Activated gamma-delta T cell treated with Interleukin-2 at 50 U/mL for 16 hours (primary cell): ENCODE measurements at places on chromosomes 11 and 22.

DNA sequence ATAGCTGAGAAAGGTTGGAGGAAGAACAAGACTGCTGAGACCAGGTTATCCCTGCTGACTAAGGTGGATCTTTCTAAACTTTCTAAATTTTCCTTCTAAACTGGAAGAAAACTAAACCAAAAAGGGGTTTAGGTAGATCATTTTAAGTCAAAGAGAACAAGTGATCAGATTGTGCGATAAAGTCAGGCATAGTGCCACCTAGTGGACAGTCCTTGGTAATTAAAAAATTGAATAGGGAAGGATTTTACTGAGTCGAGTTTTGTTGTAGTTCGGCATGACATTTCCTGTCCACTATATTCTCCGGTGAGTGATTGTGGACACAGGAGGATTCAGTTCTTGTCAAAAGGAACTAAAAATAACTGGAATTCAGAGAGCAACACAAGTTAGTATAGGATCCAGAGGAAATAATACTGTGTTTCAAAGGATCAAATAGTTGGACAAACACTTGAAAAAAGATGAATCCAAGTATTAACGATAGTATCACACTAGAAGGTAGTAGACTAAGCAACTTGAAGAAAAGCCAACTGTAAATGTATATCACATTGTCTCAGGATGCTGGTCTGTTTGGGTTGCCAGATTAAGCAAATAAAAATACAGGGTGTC, 1236.4 kb downstream of the FAM181B start:
- no peak for DNase-seq

DNA sequence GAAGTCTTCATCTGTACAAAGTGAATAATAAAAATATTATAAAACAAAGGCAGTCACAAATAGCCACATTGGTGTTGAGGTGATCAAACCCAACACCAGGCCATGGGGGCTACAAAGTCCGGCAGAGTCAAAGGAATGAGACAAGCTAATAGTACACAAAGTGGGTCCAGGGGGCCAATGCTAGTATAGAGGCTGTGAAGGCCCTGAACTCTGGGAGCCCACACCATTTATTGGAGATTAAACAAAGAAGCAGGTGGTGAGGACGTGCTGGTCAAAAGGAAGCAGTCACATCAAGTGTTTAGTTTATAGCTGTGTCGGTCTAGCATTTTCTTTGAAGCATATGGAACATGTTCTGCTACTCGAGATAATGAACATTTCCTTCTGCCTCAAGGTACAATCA, 58.6 kb upstream of the CCT8L2 start:
- DNase-seq = no peak

- DNase-seq = no peak
These were observed 47.4 kb upstream of the BIRC3 start for GRCh38 chr11:102269927-102270326.

DNA sequence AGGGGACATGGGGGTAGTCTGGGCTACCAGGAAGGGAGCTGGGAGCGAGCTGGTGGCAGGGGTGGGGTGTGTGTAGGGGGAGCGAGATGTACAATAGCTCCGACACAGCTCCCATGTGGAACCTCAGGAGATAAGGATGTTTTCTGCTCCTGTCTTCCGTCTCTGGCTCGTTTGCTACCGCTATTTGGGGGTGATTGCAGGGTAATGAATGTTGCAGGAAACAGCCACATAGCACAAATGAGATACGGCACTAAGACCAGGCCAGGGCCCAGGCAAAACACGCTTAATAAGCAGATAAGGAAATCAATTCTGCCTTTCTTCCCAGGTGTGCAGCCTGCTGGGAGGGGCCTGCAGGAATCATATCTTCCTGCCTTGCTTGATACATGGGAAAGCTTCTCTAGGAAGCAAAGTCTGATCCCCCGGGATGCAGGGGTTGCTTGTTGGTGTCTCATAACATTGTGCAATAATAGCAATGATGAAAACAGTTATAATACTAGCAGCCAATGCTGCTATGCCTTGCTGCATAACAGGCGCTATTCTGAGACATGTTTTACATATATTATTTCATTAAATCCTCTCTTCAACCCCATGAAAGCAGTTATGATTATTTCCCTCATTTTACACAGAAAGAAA, 158.7 kb downstream of the ST3GAL4 start:
- no peak for DNase-seq

GRCh38 chr22:26568207-26568706, 21.7 kb downstream of the TPST2 start:
- DNase-seq = no peak

DNA sequence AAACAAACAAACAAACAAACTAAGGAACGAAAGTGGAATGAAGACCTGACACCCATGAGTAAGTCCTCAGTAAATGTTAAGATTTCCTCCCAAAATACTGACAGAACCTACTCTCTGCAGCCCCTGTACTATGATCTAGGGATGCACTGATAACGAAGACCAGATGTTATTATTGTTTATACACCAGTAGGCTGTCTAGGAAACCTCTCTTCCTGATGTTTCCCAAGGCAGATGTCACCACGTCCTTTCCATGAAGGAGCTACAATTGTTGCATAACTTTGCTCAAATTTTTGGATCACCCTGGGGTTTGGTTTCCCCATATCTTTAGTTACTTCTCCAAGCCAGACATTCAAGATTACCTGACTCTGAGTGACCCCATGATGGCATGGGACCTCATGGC, 340.7 kb downstream of the MIAT start:
- DNase-seq = no peak

- DNase-seq = no peak
These were observed 6.2 kb downstream of the TEAD1 start for GRCh38 chr11:12680246-12680939.

- DNase-seq = no peak
These were observed 19.5 kb upstream of the WNT7B start for GRCh38 chr22:45996241-45997076.

DNA sequence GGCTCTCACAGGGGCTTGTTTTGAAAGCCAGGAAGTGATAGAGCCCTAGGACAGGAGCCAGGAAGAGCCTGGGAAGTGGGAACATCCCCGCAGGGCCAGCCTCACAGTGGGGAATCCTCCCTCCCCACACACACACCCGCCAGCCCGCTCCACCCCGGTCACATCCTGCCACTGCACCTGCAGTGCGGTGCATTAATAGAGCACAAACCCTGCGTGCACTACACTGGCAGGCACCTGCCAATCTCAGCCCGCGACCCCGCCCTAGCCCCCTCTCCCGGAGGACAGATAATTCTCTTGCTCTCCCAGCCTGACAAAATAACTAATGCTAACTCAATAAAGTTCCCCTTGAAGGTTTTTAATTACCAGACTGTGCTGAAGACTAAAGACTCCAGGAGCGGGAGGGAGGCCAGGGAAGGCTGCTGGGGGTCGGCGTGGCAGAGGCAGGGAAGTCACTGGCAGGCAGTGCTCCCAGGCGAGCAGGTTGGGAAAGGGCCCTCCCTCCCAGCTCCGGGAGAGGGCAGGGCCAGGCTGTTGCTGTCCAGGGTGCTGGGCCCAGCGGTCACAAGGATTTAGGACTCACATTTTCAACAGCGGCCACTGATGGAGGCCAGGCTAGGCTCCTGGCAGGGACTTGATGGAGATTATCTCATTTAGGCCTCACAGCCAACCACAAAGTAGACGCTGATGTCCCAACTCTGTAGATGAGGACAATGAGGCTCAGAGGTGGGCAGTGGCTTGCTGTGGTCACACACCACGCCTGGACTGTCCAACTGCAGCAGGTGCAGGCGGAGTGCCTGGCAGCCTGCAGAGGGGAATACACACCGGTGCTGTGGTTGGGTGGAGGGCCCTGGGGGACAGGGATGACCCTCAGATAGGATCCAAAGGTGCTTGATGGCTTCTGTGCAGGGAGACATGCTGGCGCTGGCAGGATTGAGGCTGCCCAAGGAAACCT, 23.9 kb upstream of the TCF20 start:
- DNase-seq = peak; percentile 26

DNA sequence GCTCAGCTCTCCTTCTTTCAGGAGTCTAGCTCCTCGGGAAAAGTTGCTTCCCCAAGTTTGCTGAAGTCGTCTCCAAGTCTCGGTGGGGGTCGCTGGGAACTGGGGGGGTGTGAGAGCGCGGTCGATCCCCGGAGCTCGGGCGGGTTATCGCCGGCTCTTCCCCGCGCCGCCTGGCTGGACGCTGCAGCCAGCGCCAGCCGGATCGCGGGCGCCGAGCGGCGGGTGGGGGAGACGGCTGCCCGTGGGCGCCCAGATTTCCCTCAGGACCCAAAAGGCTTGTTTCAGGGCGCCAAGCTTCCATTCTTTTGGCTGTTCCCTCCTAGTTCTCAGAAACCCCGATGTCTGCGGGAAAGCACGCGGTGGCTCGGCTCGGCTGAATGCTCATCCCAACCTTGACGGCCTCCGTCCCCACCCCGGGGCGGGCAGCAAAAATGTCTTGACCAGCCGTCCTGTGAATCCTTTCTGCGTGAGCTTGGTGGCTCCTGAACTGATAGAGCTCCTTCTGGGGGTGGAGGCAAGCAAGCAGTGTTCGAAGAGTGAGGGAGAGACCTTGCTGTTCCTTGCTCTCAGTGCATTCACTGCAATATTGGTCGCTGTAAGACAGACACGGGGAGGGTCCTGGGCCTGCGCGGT, 1.7 kb downstream of the ZBTB16 start:
- DNase-seq = no peak

- DNase-seq = no peak
These were observed 1.4 kb upstream of the EMSY start for GRCh38 chr11:76443268-76443980.

DNA sequence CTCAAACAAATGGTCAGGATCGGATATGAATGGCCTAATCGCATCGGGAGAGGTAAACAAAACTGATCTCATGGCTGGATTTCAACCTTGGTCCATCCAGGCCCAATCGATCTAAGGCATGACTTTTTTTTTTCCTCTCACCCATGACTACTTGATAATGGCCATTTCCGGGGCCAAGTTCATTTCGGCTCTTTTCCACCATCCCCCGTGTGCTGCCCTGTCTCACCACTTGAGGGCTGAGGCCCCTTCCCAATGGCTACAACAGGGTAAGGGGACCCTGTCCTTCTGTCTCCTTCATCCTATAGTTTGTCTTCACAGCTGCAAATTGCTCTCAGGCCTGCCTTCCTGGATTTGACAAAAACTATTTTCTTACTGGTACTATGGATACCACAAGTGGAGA, 26.7 kb downstream of the GRAP2 start:
- no peak for DNase-seq

DNA sequence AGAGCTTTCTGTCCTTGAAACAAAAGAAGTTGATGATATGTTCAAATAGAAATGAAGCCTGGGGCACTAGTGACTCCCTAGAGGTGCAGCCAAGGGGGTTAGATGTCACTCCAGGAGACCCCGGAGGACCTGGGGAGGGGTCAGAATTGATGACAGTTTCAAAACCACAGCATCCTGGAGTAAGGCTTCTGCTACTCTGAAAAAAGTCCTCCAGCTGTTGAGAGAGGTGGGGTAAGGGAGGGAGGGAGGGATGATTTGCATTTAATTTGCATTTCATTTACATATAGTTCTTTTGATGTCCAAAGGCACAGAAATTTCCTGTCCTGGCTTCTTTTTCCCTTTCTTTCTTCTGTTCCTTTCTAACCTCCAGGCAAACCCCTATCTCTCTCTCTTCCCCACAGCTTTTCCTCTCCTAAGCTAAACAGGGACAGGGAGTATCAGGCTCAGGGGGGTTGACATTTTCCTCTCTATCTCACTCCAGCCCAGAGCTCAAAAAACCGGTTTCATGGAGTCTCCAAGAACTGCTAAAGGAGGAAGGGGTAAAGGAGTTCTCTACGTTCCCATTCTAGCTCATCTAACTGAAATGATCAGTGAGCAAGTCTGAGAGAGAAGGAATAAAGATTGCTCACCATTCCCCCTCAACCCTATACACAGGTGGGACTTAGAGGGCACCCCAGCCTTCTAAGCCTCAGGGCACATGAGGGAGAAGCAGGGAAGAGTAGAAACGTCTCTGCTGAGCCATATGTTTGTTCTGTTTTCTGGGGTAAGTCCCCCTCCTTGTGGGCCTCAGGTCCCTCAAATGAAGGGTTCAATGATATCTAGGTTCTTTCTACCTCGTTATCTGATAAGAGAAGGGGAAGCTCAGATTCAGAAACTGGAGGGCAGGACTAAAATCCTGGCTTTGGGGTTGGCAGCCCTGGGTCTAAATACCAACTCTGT, 3.5 kb upstream of the POU2F3 start:
- no peak for DNase-seq

DNA sequence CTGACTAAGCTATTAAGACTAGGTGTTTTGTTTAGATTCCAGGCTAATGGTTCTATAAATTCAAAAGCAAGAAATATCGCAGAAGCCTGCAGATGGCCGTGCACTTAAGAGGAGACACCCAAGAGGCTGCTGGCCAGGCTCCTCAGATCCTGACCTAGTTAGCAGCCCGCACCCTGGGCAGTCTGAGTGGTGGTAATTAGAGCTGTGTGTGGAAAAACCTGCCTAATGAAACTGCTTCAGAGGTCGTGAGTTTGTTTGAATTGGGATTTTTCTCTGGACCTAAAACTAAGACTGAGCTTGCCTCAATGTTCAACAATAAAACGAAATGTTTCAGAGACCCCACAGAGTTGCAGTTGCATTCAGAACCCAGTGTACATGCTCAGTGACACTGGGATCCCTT, 627.7 kb downstream of the OPCML start:
- no peak for DNase-seq

DNA sequence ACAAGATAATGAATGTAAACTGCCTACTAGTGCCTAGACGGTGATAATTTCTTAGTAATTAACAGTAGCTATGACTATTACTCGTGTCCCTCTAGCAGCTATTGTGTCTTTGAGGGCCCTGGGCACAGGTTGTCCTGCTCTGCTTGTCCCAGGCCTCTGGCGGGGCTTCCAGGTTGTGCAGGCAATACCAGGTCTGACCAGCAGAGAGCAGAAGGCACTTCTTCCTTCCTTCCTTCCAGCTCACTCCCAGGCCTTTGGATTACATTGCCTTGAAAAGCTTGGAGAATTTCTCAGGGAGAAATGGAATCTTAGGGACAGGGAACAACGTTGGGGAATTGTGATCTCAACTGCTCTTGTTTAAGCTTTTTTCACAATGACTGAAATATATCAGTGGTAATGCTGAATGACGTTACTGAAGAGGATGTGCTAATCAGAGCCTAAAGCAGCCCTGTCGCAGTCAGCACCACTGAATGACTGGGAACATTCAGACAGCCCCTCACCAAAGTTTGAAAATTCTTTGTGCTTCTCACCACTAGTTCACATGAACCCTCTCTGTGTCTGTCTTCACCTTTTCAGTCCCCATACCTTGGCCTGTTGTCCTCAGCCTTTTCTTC, 8.4 kb upstream of the CCKBR start:
- DNase-seq = peak; percentile 36

- no peak for DNase-seq
These were observed 6.3 kb downstream of the BBOX1 start for GRCh38 chr11:27046956-27047355.

DNA sequence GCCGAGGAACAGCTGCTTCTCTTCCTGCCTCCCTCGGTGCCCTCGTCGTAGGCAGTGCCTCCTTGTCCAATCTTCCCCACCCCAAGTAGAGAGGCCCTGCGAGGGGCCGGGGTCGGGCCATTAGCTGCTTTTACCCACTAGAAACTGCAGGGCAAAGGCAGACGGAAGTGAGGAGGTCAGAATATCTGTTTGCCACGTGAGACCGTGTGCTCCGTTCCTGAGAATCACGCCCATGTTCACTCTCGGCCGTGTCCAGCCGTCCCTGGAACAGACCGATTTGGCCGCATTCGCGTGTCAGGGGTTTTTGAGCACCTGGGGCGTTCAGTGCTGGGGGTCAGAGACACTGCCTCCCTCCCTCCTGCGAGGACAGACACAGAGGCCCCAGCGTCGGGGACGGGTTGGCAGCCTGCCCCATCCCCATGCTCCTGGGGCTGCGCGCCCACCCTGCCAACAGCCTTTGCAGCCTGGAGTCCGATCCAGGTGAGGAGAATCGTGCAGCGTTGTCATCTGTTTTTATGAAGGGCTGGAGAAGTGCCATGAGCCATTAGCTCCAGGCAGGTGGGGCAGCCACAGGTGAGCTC, 982.2 kb downstream of the BRD1 start:
- no peak for DNase-seq

GRCh38 chr22:33324228-33324627, 266.0 kb upstream of the SYN3 start:
- DNase-seq = no peak
